Cardiac muscle cell (in vitro differentiated cells and primary cell): ENCODE measurements at places on chromosomes 4 and X. TPM values are rescaled to one million over a fixed set of nuclear protein-coding genes. Genes with fewer than 3 reads are reported as not detected.

GRIA2 gene
- total RNA-seq = not detected in 2 replicates

TDO2 gene
- 0.57 and 2.6 TPM in 2 replicates for total RNA-seq

SRPK3 gene
- total RNA-seq = not detected in 2 replicates

ABCD1 gene
- total RNA-seq = 23.8 and 28.7 TPM in 2 replicates

TENM3 gene
- total RNA-seq = 23.1 and 24.8 TPM in 2 replicates

CYLC1 gene
- total RNA-seq = not detected in 2 replicates

CLDN34 gene
- 0.14 TPM in 1 of 2 replicates, not detected in the other for total RNA-seq

BMPR1B gene
- 0.42 and 1.8 TPM in 2 replicates for total RNA-seq

STIM2 gene
- 25.9 and 33.9 TPM in 2 replicates for total RNA-seq

PPEF2 gene
- not detected in 2 replicates for total RNA-seq

MSANTD1 gene
- total RNA-seq = 1.4 and 2.7 TPM in 2 replicates

MPP1 gene
- 22.5 and 24.1 TPM in 2 replicates for total RNA-seq

FAM149A gene
- total RNA-seq = 9.1 and 9.8 TPM in 2 replicates

OTUD6A gene
- not detected in 2 replicates for total RNA-seq

EFNB1 gene
- total RNA-seq = 43.6 and 46.0 TPM in 2 replicates

PHEX gene
- 0.21 and 0.42 TPM in 2 replicates for total RNA-seq

STK32B gene
- total RNA-seq = not detected in 2 replicates

C4orf51 gene
- total RNA-seq = not detected in 2 replicates

FGF13 gene
- total RNA-seq = 23.7 and 26.4 TPM in 2 replicates

LAMTOR3 gene
- 24.8 and 36.0 TPM in 2 replicates for total RNA-seq

P2RY10 gene
- not detected in 2 replicates for total RNA-seq

CYBB gene
- total RNA-seq = 0.42 and 0.60 TPM in 2 replicates

TMPRSS11E gene
- total RNA-seq = not detected in 2 replicates

TAB3 gene
- total RNA-seq = 22.3 and 32.3 TPM in 2 replicates

ERAS gene
- not detected in 2 replicates for total RNA-seq

FRMPD3 gene
- total RNA-seq = 2.3 and 4.5 TPM in 2 replicates

GAGE12H gene
- total RNA-seq = not detected in 2 replicates

SSX4B gene
- total RNA-seq = not detected in 2 replicates

USP26 gene
- not detected in 2 replicates for total RNA-seq

STPG2 gene
- 0.30 and 0.81 TPM in 2 replicates for total RNA-seq

GYPE gene
- 0.07 TPM in 1 of 2 replicates, not detected in the other for total RNA-seq

ARHGAP24 gene
- 8.6 and 10.4 TPM in 2 replicates for total RNA-seq

GLOD5 gene
- not detected in 2 replicates for total RNA-seq

TCEAL6 gene
- not detected in 2 replicates for total RNA-seq

IL2RG gene
- not detected in 2 replicates for total RNA-seq

KIAA0232 gene
- 25.8 and 28.7 TPM in 2 replicates for total RNA-seq

SSX4 gene
- total RNA-seq = not detected in 2 replicates

SMIM31 gene
- not detected in 2 replicates for total RNA-seq

MAGEE1 gene
- 5.8 and 6.3 TPM in 2 replicates for total RNA-seq

NWD2 gene
- total RNA-seq = 0.06 TPM in 1 of 2 replicates, not detected in the other
